ENCODE measurements at places on chromosomes 2 and 18. TPM values are rescaled to one million over a fixed set of nuclear protein-coding genes. Genes with fewer than 3 reads are reported as not detected.

- H3K27ac ChIP-seq, result no peak overlapping the region
- DNase-seq, result no peak
- peaks cover 12% of the 10 kb centered on the region for H3K27me3 ChIP-seq
- H3K4me3 ChIP-seq, result no peak overlapping the region
Observed at GRCh38 chr2:203584784-203585183, 49.7 kb upstream of the RAPH1 start.

DNA sequence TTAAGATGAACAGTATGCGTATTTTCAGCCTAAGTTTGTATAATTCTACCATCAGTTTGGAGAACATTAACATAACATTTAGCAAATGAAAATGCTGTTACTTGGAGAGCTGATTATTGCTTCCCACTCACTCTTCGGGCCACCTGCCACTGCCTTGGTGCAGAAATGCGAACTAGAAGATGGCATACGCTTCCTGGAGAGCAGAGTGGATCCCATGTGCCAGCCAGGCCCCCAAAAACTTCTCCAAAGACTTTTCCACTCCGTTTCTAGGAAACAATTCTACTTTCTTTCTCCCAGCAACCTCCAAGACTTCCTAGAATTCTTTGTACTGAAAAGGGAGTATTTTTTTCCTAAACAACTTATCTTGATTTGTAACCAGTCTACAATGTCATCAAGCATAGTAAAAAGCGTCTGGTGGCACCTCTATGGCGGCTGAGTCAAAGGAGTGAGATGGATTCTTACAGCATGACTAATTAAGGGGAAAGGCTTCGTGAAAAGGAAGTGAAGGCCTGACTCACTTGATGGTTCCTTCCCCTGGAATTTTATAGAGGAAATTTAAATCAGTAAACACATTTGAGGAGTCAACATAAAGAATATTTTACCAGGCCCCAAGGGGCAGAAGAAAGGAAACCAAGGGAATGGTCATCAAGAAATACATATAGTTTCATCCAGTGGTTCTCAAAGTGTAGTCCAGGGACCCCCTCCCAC is 36.6 kb downstream of the FEZ2 start:
- H3K4me1 ChIP-seq, result peaks cover 5% of the 10 kb centered on the region
- H3K36me3 ChIP-seq, result peaks cover 12% of the 10 kb centered on the region
- no peaks in the 10 kb centered on the region for H3K27me3 ChIP-seq
- no peak for DNase-seq
- H3K4me3 ChIP-seq, result no peak overlapping the region

The RTN4 gene
- 90.3 TPM for total RNA-seq

The RELCH gene
- total RNA-seq, result 32.8 TPM

The SERPINB3 gene
- total RNA-seq, result not detected

The COL4A4 gene
- not detected for total RNA-seq

The GBX2 gene
- total RNA-seq, result not detected

The IL18R1 gene
- 53.1 TPM for total RNA-seq

Measured in activated CD8-positive, alpha-beta T cell treated with anti-CD3 and anti-CD28 coated beads, Interleukin-2, amount 10 ng/mL, durations not matched to agents 7 days and 5 days (primary cell).